T-helper 17 cell (primary cell): ENCODE measurements at places on chromosomes 6 and 20.

- DNase-seq, result no peak
Observed at GRCh38 chr6:108580646-108581045, 19.9 kb downstream of the FOXO3 start.

- no peak for DNase-seq
Observed at GRCh38 chr6:82381278-82381677, 17.7 kb downstream of the TPBG start.

- DNase-seq, result no peak
Observed at GRCh38 chr20:4722993-4723392, 1.3 kb downstream of the PRND start.

DNA sequence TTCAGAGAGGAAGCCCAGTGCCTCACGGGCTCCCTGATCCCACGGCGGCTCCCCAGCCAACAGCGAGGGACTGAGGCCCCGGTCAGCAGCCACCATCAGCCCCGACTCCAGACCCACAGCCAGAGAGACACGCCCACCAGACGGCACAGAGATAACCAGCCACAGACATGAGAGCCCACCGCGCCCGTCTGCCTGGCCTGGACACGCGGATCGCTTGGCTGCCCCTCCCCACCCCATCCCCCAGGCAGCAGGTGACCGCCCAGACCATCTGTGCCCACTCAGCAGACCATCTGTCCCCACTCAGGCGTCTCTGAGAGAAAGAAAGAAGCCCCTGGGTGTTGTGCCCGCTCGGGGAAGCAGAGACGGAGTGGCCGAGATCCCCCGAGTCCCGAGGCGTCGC is 55.5 kb upstream of the CHRNA4 start:
- DNase-seq, result no peak

DNA sequence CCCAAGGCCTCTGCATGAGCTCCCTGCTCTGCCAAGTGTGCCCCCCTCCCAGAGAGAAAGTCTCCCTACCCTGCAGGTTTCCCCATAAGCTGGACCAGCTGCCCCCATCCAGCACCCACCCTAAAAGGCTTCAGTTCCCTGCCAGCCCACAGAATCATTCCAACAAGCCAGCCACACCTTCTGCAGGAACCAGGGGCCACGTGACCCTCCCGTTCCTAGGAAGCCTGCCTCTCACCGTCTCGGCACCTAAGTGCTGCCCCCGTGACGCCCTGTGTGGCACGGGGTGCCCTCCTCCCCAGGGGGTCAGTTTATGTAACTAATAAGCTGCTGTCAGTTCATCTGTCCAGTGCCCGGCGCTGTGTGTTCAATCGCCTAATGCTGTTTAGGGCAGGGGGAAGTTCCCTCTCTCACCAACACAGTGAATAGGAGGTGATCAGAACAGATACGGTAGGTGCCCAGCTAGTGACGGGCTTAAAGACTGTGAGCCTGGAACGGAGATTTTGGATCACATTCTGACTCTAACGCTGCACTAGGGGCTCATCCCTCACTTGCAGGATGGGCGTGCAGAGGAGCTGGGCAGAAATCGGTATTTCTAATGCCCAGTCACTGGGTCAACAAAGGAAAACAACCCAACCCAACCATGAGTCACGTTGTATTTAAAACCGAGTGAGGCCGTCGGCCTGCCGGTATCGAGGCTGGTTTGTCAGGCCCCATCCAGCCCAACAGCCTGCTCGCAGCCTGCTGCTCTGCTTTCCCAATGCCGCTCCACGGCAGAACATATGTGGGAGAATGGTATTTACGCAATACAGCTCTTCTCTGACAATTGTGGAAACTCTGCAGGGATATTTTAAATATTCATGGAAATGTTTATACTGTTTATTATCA is 56.0 kb downstream of the RAMACL start:
- no peak for DNase-seq

GRCh38 chr20:35446356-35447078 is 8.5 kb upstream of the GDF5 start:
- DNase-seq, result no peak

GRCh38 chr6:141957271-141957670 is 175.5 kb upstream of the GJE1 start:
- no peak for DNase-seq

DNA sequence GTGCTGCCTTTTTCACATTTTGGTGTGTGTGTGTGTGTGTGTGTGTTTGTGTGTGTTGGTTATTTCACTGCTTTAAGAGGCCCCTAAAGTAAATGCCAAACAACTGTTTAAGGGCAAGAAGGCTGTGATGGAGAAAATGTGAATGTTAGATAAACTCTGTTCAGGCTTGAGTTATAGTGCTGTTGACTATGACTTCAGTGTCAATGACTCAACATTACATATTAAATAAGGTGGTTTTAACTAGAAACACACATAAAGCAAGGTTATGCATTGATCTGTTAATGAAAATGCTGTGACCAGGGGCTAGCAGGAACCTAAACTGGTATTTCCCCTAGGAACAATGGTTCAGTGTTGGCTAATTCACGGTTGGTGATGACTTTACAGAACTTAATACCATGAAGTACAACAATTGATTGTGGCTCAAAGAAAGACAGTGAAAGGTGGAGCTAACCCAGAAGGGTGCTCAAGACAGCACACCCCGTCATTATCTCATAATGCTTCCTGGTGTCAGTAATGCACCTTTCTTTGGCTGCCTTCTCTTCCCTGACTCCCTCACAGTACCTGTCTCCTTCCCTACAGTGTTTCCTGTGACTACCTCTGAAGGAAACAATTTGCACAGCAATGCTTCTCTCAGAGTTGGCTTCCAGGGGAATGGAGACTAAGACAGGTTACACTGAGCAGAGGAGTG is 116.1 kb downstream of the RIN2 start:
- no peak for DNase-seq

- no peak for DNase-seq
Observed at GRCh38 chr6:30985490-30985889, 2.0 kb downstream of the MUC21 start.

GRCh38 chr6:147149092-147149491 is 55.1 kb upstream of the STXBP5 start:
- DNase-seq, result no peak

- no peak for DNase-seq
Observed at GRCh38 chr6:32627831-32628230, 9.4 kb upstream of the HLA-DQA1 start.

GRCh38 chr6:46407246-46407645 is 84.0 kb downstream of the RCAN2 start:
- DNase-seq, result no peak

DNA sequence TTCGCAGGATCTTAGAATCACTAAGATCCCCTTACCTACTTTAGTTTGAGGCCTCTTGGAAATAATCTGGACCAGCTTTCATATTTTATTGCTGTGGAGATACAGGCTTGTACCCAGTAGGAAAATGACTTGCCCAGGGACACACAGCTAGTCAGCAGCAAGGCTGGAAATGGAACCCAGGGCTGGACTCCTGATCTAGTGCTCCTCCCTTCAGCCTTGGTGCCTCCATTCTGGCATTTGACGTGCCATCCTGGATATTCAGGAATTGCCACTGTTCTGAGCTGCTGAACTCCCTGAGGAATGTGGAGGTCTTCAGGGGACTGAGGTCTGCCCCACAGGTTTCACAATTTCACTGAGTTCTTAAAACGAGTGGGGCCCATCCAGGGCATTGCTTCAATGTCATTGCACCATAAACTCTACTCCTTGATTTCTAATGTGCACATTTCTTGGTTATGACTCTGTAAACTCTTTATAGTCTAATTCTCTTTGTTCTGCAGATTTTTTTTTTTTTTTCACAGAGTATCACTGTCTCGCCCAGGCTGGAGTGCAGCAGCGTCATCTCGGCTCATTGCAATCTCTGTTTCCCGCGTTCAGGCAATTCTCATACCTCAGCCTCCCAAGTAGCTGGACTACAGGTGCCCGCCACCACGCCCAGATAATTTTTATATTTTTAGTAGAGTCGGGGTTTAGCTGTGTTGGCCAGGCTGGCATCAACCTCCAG is 26.7 kb upstream of the CDKN1A start:
- DNase-seq, result no peak

GRCh38 chr6:167558246-167559177 is 233.6 kb downstream of the TTLL2 start:
- no peak for DNase-seq

GRCh38 chr20:11807054-11808048 is 110.3 kb upstream of the BTBD3 start:
- no peak for DNase-seq

GRCh38 chr20:43711098-43711654 is 15.6 kb downstream of the GTSF1L start:
- no peak for DNase-seq

DNA sequence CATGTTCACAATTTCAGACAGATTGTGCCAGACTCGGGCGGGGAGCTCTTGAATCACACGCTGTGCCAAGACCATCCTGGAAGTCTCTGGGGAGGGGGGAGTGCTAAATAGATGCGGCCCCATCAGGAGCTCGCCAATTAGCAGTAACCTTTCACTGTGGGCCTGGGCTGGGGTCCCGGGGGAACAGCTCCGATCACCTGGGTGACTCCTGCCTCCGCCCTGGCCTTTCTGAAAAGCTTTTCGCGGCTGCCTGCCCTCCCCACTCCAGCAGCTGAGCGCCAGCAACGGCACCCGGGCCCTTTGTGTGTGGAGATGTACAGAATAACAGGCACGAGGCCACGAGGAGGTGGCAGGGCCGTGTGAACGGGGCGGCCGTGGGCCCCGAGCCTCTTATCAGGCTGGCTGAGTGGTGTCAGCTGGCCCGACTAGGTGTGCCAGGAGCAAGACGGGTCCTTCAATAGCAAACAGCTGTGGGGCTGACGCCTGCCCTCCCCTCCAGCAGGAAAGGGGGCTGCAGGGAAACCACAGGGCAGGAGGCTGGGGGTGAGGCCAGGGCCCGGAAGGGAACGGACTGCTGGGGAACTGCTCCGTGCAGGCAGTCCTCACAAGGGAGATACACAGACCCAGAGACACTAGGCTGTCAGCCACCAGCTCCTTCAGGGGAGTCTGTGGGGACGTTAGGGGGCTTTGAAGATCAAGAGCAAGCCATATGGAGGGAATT is 56.8 kb downstream of the NOL4L start:
- no peak for DNase-seq

DNA sequence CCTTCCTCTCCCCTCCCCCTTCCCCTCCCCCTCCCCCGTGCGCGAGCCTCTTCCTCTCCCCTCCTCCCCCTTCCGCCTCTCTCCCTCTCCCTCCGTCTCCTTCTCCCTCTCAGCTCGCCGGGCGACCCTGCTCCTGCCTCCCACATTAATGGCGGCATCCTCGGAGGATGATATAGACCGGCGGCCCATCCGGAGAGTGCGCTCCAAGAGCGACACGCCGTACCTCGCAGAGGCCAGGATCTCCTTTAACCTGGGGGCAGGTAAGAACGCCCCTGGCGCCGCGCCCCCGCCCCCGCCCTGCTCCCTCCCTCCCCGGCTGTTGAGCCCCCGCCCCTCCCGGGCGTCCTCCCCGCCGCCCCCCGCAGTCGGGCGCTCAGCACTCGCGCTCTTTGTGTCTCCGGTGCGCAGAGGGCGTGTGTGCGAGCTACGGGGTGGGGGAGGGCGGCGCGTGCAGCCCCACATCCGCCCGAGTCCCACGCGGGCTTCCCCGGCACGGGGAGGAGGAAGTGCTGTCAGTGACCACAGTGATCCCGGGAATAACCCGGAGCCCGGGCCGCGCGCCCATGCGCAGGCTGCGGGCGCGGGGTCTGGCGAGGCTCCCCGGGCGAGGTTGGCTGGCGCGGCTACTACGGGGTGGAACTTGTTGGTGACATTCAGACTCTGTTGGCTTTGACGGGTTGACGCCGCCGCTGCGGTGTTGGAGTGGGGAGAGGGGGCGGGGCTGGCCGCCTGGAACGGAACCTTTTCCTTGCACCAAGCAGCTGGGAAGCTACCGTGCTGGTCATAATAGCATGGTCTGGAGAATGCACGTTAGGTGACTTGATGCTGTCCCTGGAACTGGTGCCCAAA is 33.2 kb downstream of the PHACTR1 start:
- no peak for DNase-seq

DNA sequence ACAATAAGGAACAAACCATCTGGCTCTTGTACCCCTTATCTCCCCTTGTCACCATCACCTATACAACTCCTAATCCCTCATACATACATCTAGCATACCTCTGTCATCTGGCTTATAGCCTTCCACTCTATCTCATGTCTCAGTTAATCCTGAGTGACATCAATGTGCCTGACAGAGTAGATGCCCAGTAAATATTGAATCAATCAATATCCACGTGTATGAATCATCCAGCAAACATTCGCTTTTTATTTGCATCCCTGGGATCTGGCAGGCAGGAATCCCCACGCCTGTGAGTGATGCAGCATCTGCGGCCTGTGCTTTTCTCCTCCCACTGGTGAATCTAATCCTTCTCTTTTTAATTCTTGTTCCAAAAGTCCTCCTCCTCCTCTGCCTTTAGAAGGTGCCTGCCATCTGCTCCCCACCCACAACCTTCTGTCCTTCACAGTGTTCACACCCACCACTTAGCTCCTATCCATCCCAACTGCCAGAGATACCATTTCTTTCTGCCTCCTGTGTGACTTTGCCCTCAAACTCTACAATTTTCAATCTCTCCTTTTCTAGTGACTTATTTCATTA is 37.6 kb downstream of the ZNF391 start:
- DNase-seq, result no peak

DNA sequence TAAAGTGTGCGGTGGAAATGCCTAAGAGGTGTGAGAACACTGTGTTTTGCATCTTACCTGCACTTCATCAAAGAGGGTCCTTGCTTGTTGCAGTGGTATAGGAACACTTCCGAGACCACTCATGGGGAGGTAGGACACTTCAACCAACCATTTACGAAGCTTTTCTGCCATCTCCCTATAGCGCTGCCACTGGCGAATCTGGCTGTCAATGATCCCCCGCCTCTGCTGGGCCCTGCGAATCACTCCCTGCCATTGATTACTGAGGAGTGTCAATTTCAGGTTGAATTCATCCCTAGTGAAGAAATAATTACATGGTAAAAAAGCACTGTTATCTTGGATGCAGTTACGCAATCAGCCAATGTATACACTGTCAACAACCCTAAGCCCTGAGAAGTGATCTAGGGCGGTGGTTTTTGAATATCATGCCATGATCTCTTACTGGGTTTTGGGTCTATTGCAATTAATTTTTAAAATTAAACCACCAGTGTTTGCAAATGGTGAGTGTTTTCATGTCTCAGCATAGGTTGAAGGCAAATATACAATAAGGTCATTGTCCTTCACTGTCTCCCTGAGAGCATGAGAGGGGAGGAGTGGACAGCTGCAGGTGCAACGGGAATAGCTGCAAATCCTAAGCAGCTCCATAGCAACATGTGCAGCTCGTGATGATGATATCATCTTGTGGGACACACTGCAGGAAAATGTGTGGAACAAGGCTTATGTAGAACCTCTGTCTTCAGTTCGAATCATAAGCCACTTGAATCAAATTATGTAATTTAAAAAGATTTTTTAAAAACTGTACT is 400.6 kb downstream of the ESR1 start:
- DNase-seq, result no peak

DNA sequence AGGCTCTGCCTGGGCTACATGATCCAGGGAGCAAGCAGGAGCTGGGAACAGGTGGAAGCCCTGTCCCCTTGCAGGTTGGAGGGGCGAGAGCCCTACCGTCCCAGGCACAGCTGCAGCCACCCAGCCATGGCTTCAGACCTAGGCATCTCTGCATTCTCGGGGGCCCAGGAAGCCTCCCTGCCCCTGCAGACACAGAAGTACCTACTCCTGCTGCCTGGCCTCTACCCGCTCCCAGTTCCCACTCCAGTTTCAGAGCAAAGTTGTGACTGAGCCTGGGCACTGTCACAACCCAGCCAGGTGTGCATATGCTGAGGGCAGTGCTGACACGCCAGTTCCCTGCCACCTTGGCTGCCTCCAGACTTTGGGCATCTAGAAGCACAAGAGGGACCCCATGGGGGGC is 645.9 kb downstream of the HTR1B start:
- DNase-seq, result no peak
